ENCODE measurements at places on chromosomes 6 and 20. TPM values are rescaled to one million over a fixed set of nuclear protein-coding genes. Genes with fewer than 3 reads are reported as not detected.

Gene ISM1
- total RNA-seq, result 6.0 TPM

Gene CD2AP
- total RNA-seq, result 21.6 TPM

Gene DNAAF9
- total RNA-seq, result 35.6 TPM

Gene RALGAPB
- total RNA-seq, result 32.8 TPM

Gene OVOL2
- 0.40 TPM for total RNA-seq

Gene HLA-DPA1
- total RNA-seq, result 19.8 TPM

Gene SDC4
- total RNA-seq, result 25.5 TPM

Gene C6orf15
- not detected for total RNA-seq

Gene DEFB124
- not detected for total RNA-seq

Gene OR2B2
- not detected for total RNA-seq

Gene ECT2L
- total RNA-seq, result 0.99 TPM

Gene SLC17A2
- total RNA-seq, result not detected

Gene ENPP5
- total RNA-seq, result 3.8 TPM

Gene ANGPT4
- total RNA-seq, result 0.39 TPM

Gene DAAM2
- 79.5 TPM for total RNA-seq

Gene CAPN11
- total RNA-seq, result 0.20 TPM

Gene TNF
- total RNA-seq, result not detected

Gene MUC21
- not detected for total RNA-seq

GRCh38 chr20:39066471-39067242 is 104.5 kb downstream of the DHX35 start:
- no peak for DNase-seq

GRCh38 chr6:50087231-50087954 is 37.7 kb upstream of the DEFB112 start:
- DNase-seq, result no peak

DNA sequence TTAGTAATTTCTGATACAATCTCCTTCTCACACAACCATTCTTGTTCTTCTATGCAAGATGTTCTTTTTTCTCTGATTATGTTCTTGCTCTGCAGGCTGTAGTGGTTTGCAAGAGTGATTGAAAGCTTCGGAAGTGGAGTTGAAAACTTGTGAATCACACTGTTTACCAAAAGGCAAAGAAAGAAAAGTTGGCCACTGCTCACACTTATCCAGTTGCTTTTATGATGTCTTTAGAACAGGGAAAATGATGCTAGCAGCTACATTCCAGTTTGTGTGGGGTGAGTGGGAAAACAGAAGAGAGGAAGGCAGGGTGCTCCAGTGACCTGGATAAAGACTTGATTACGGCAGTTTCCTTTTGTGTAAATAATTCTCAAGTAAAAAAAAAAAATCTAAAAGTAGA is 583.3 kb downstream of the TENT5A start:
- DNase-seq, result no peak

- DNase-seq, result no peak
Observed at GRCh38 chr6:112061605-112062004, 7.7 kb downstream of the CCN6 start.

DNA sequence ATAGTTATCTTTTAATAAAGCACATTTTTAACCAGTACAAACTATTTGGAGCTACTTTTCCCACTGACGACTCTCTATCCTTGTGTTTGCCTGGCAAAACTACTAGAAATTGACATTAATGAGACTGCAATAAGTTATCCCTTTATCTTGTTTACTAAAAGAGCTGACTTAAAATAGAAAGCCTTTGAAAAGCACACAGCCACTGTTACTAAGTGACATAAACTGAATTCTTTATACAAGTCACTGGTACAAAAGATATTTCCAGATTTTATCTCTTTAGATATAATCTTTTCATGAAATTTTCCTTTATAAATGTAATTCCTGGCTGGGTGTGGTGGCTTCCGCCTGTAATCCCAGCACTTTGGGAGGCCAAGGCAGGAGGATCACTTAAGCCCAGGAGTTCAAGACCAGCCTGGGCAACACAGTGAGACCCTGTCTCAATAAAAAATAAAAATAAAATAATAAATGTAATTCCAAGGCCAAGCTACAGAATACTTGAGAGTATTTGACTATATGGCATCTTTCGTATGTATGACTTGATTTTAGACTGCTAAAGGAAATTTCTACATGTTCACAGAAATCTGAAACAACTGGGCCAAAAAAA is 9.5 kb downstream of the MBOAT1 start:
- DNase-seq, result no peak

GRCh38 chr20:2234598-2235191 is 61.1 kb upstream of the TGM3 start:
- peak; percentile 63 for DNase-seq

DNA sequence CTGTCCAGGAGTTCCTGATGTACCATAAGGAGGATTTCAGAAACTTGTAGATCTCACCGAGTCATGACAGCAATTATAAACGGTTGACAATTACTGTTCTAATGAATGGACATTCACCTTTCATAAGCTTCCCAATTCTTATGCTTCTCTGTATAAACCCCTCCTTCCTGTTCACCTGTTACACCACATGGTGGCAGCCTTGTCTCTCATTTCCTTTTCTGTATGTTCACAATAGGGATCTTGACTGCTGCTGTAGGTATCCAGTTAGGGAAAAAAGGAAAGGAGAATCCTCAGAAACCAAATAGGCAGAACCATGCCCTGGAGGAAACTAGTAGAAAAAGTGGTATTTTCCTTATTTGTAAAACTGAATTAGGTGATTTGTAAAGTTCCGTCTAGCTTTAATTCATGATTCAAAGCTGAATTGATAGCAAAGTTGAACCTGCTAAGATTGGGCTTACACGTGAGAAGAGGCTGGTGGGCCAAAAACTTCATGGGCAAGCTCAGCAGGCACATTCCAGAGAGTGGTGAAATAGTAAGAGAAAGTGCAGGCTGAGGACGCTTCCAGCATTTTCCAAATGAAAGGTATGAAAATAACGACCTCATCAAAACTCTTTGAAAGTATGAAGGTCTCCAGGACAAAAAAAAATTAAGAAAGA is 29.0 kb upstream of the TBPL1 start:
- peak; percentile 56 for DNase-seq

- DNase-seq, result no peak
Observed at GRCh38 chr6:21441386-21441785, 152.2 kb upstream of the SOX4 start.

DNA sequence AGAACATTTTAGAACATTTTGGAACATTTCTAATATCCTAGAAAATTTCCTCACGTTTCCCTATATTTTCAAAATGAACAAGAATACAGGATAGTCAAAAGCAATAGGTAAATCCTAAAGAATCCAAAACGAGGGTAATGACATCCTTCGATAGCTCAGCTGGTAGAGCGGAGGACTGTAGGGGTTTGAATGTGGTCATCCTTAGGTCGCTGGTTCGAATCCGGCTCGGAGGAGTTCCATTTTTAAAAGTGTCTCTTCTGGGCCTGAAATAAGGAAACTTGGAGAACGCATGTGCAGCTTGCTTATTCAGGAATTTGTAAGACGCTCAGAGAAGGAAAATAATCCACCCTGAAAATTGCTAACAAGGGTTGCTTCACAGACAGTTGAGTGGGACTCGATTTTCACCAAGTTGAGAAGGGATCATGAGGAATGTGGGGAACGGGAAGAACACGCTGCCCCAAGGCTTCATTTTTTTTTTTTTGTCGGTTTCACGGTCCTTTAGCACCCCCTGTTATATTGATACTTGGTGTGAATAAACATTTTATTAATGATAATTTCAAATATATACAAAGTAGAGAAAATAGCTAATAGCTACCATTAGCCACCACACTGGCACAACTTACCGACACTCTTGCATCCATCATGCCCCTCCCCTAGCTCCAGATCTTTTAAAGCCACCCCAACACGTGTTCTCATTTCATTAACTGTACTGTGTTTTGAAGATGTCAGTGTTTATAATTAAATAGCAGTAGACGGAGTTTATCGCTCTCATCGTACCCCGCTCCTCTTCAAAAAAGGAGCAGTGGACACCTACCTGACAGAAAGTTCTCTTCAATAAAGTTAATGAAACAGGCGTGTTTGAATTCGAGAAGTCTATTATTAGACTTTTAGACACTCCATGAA is 1.8 kb upstream of the ABT1 start:
- no peak for DNase-seq

- DNase-seq, result no peak
Observed at GRCh38 chr6:47044397-47044796, 2.3 kb upstream of the ADGRF1 start.

- no peak for DNase-seq
Observed at GRCh38 chr6:160079686-160080043, 42.0 kb upstream of the SLC22A1 start.

- no peak for DNase-seq
Observed at GRCh38 chr6:134676307-134677281, 273.3 kb downstream of the ALDH8A1 start.

DNA sequence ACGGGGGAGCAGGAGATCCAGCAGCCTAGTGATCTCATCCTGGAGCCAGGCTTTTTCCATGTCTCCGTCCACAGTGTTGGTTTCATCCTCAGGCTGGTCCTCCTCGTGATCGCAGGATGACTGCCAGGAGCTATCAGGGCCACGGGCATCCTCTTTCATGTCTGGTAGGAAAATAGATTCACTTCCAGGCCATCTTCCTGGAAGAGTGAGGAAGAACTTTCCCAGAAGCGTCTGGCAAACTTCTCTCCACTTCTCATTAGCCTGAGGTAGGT is 15.3 kb upstream of the SLC9A8 start:
- no peak for DNase-seq

DNA sequence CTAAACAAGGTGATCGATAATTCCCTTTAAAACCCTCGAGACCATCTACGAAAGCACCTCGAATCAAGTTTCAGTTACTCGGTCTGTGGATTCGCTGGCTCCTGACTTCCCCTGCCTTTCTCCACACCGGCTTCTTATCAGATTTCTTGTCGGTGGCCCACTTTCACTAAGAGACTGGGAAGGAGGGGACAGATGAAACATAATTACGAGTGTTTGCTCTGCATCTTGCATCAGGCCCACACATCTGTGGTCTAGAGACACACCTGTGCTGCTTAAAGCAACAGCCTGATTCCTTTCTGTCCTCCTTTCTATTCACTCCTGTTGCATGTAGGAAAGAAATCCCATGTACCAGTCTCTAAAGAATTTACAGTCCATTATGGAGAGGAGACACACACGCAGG is 37.7 kb downstream of the INSM1 start:
- no peak for DNase-seq

DNA sequence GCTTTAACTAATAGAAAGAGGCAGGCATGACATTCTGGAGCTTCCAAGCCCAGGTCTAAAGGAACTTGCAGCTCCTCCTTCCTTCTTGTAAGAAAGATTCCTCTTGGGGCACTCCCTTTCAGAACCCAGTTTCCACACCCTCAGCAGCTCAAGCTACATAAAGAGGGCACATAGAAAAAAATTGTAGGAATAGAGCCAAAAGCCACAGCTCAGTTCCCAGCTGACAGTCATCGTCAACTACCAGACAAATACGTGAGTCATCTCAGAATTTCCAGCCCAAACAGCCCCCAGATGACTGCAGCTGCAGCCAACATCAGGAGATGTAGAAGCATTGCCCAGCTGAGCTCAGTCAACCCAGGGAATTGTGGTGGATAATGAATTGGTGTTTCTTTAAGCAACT is 349.8 kb upstream of the ARID1B start:
- peak; percentile 9 for DNase-seq

DNA sequence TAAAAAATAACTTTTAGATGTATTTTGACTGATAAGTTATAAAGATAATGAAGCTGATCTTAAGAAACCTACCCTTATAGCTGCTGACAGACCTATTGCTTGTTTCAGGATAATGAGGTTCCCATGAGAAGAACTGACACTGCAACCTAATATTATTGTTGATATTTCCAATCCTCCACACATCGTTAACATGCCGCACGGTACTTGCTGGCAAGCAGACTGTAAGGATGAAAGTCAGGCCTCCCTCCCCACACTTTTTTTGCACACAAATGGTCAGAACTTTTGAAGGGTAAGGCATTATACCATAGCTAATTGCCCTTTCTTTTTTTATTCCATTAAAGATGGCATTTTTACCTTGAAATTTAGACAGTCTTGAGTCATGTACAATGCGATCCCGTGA is 210.9 kb downstream of the UST start:
- no peak for DNase-seq

GRCh38 chr6:112478036-112478435 is 130.9 kb downstream of the RFPL4B start:
- DNase-seq, result no peak

GRCh38 chr20:56440346-56441007 is 27.9 kb upstream of the RTF2 start:
- no peak for DNase-seq

- DNase-seq, result no peak
Observed at GRCh38 chr6:149897015-149897697, 757 bp downstream of the RAET1E start.

DNA sequence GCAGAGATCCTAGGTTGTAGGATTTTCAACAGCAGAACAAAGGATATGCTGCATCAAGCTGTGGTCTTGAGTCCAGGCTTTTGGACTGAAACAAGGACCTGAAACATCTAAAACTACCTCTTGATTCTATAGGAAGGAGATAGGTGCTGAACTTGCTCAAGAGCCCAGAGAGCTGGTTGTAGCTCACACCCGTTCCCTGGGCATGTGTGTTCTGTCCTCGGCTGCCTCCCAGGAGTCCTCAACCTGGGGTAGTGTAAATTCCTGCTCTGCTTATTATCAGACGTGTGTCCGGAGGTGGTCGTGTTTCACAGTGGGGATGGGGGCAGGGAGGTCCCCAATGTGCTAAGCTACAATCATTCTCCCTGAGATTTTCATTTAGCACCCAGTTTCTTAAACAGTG is 4.8 kb downstream of the NOP56 start:
- no peak for DNase-seq

GRCh38 chr6:10205892-10206291 is 209.0 kb downstream of the TFAP2A start:
- no peak for DNase-seq

DNA sequence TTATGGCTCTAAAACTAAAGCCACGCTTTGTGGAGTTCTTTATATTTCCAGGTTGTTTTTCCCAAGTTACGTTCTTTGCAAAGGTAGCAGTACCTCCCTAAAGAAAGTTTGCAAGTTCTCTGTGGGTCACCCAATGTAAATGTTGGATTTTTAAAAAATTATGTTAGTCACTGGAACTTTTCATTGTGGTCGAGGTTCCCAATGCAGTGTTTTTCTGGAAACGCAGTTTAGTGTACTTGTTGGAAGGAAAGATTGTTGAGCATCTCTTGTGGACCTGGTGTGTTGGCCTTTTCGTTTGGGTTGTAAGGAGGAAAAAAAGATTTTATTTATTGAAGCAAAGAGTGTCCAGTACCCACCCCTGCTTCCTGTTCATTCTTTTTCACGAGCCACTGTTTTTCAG is 1.4 kb downstream of the TOP1 start:
- no peak for DNase-seq

DNA sequence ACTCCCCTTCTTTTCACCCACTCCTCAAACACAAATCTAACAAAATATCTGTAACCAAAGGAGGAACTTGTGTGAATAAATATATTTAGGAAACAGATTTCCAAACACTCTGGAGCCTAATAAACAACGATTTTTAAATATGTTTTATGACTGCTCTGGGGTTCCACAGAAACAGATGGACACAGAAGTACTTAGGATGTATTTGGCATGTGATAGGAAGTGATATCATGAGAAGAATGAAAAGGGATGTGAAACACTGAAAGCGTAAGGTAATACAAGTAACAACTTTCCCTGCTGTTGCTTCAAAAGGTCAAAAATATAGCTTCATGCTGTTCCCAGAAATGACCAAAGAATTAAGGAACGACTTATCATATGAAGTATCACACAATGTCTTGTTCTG is 26.1 kb upstream of the ENPP1 start:
- no peak for DNase-seq

- no peak for DNase-seq
Observed at GRCh38 chr20:32829311-32830005, 9.7 kb downstream of the MAPRE1 start.
